Right forelimb (tissue), 1 donor: ENCODE measurements at places on chromosomes 12 and 14.

- no peak for DNase-seq
These were observed 2.1 kb downstream of the NOXRED1 start for GRCh38 chr14:77421201-77421600.

GRCh38 chr14:94009767-94010166, 12.7 kb downstream of the CCDC197 start:
- no peak for DNase-seq

DNA sequence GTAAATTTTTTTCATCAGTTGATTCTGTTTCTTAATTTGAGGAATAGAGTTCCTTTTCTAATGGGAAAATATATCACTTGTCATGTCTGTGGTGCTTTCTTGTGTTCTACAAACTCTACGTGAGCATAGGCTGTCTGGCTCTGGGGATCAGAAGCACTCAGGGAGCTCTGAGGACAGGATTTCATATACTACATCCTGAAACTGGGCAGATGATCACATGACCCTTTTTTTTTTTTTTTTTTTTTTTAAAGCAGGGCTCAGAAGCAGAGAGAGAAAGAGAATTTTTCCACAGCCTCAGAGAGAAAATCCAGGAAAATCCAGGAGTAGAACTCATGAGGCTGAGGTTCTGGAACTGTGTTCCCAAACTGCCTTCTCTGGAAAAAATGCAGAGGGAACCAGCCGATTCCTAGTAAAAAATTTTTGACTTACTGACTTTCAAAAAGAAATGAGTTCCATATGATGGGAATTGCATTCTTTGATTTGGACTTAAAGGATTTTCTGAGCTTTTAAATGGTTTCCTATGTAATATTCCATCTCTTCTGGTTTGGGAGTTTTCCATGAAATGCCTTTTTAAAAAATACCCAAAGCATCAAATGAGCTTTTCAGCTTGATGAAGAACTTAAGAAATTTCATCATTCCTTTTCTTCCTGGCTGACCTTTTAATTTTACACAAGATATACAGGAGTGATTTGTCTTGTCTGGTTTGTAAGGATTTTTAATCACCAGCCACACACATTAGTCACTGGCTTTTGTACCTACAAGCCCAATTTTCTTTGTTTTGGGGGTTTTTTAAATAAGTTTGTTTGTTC, 183.1 kb upstream of the HIF1A start:
- DNase-seq: no peak

DNA sequence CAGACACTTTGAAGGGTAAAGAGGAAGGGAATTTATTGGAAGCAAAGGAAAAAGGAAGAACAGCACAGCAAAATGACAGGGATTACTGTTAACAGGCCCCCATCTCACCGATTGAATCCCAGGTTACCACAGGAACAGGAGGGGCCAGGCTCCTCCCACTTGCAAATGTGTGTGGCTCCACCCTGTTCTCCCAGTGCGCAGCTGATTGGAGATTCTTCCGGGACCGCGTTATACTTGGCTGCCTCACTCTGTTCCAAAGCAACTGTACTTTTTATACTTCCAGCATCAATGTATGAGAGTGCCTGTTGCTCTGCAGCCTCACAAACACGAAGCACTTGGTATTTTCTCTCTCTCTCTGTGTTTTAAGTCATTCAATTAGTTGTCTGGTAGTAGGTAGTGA, 273.6 kb upstream of the MDGA2 start:
- no peak for DNase-seq

GRCh38 chr12:130582286-130582685, 133.8 kb downstream of the RIMBP2 start:
- no peak for DNase-seq

- DNase-seq: no peak
These were observed 48.2 kb downstream of the ATF7 start for GRCh38 chr12:53577941-53578352.

DNA sequence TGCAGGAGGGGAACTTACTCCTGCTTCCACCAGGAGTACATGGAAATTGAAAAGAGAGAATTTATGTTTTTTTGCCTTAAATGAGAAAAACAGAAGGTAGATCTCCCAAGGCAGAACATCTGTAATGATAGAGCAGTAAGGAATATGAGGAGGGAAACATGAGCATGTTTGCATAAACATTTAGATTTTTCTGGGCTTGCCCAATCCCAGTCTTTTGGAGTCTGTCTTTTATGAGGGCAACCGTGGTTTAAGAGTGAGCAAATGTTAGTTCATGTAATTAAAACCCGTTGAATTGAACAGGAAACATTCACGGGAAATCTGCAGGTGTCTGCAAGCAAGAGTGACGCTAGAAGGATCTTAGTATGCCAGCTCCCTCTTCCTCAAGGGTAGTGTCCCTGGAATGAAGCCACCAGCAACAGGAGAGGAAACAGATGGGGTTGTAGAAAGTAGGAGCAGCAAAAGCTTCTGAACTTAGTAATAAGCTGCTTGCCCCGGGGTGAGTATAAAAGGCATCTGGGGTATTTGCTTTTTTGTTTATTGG, 79.3 kb downstream of the ARF6 start:
- DNase-seq: no peak

DNA sequence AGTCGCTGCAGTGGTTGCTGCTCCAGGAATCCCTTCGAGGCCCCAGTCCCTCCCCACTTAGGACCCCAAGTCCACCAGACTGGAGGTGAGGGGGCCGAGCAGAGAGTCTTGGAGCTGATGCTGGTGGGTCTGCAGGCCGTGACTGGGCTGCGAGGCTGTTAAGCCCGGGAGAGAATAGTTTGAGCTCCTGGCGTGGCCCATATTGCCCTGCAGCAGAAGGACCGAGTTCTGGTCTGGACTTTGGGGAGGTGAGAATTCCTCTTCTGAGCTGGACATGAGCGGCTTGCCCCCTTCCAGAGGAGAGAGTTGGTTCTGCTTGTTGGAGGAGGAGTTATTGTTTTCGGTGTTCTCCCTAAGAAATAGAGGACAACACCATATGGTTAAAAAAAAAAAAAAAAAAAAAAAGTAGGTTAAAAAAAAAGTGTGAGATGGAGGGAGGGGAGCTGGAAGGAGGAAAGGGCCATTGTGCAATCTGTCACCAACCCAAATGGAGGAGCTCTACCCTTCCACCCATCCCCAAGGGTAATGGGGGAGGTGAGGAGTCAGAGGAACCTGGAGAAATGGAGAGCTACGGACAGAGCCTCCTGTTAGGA, 3.0 kb downstream of the SIX1 start:
- no peak for DNase-seq

DNA sequence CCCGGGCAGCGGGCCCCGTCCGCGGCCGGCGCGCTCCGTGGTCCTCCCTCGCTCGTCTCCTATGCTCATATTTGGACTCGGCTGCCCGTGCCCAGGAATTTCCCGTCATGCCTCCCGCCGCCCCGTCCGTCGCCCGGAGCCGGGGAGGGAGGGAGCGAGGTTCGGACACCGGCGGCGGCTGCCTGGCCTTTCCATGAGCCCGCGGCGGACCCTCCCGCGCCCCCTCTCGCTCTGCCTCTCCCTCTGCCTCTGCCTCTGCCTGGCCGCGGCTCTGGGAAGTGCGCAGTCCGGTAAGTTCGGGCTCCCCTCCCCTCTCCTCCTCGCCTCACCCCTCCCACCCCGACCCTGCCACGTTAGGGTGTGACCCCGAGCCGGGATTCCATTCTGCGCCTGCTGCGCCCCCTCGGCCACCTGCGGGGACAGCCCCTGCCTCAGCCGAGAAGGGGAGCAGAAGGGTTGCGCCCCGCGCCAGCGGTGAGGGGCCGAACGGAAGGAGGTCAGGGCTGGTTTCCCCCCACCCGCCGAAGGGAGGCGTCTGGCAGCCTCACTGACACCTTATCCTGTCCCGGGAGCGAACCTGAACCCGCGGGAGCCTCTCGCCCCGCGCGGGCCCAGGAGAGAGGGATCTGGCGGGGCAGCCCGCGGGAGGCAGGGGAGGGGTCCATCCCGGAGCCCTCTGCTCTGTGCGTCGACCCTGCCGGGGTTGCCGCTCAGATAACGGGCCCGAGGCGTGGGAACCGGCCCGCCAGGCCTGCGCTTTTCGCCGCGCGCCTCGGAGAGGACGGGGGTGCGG, at the start of gene MSRB3:
MSRB3 (plus strand) TSS at position 108 of the 793 bp plus-strand sequence. CDS start 29,897 bp downstream, outside the sequence.
- peak; percentile 88 for DNase-seq

GRCh38 chr12:123916729-123917128, 55.9 kb downstream of the CCDC92 start:
- DNase-seq: no peak

- no peak for DNase-seq
These were observed 7.8 kb upstream of the ADGRD1 start for GRCh38 chr12:130945786-130946492.

GRCh38 chr14:90383731-90384542, 12.9 kb upstream of the CALM1 start:
- peak; percentile 83 for DNase-seq

DNA sequence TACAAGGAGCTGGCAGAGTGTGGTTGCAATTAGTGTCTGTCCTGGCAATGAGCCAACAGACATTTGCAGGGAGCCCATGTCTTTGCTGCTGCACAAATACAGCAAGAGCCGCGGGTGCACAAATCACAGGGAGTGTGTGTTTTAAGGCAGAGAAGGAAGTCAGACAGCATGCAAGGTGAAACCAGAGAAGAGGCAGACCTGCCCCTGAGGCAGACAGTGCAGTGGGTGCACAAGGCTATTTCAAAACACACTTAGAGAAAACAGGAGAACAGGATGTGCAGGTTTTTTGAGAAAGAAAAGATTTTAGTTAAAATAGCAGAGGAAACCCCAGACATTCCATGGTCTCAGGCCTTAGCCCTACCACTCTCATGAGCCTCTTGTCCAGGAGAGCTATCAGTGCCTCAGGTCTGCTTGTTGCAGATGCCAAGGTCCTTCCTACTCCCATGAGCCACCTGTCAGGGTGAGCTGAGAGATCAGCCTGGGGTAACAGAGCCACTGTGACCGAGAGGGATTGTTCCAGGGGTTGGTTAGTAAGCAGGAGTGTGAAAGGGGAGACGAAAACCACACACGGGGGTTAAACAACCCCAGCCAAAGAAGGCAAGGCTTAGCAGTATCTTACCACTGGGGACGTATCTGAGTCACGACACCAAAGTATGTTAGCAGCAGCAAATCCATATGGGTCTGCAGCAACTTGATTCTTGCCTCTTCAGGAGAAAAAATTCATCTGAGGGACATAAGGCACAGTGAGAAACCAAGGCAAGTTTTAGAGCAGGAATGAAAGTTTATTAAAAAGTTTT, 78.1 kb downstream of the C14orf132 start:
- DNase-seq: peak; percentile 23

- no peak for DNase-seq
These were observed 102.0 kb downstream of the EGLN3 start for GRCh38 chr14:33848706-33849454.

DNA sequence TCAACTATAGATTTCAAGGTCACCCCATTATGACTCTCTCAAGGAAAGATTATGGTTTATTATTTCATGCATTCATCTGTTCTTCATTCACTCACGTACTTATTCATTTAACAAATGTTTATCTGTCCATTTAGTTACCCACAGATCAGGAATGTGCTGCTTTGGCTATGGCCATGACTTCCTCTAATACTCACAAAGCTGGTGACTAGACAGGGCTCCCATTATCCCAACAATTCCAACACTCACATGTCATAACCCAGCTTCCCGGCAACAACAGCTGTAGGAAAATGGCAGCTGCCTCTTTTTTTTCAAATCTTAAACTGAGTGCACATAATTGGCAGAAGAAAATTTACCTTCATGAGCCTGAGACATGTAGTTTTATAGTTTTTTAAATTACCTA, 190.8 kb upstream of the CCDC196 start:
- DNase-seq: no peak

DNA sequence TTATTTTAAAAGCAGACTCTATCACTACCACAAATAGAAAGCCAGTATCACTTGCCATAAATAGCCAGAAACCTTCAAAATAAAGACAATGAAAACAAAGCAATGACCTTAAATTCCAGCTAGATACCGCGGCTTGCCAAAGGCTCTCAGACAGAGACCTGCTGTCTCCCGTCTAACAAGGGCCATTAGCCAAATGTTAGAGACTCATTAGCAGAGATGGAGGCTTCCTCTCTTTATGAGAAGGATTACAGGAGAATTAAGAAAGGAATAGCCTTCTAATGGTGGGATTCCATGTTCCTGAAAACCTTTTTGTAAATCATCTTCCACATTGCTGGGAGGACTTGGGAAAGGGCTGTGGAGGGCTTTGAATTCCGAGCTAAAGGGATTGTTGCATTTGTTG, 206.7 kb downstream of the AACS start:
- DNase-seq: no peak

DNA sequence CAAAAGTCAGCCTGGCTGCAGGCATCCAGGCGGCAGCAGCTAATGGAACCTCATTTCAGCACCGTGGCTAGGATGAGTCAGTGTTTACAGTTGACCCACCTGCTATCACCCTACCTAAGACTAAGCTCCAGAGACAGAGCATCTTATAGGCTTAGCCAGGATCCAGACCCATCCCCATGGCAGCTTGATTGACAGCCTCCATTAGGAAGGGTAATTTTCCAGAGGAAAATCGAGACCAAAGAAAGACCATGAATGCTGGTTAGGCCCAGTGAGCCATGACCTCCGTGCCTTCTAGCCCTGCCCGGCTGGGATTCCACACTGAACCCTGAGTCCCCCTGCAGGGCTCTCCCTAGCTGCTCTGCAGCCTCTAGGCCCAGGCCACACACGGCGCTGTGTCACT, 38.7 kb downstream of the TUNAR start:
- no peak for DNase-seq

GRCh38 chr14:78972440-78972839, 802.3 kb downstream of the NRXN3 start:
- no peak for DNase-seq

GRCh38 chr14:86091811-86092210, 561.9 kb downstream of the FLRT2 start:
- DNase-seq: no peak

DNA sequence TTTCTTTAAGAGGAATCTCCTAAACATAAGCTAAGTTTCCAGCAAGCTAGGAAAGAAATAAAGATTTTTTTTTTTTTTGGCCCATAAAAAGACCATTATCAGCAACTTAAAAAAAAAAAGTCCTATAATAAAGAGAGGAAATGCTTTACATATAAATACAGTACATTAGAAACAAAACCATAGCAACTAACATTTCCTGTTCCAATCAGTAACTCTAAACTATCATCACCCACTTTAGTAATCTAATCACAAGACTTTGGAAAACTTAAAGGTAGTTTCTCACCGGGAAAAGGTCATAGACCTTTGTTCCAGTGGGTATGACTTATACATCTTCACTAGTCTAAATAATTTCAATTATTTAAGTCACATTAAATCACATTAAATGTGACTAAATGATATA, 11.1 kb downstream of the SPTSSA start:
- no peak for DNase-seq

GRCh38 chr12:48782457-48783395, 6.2 kb downstream of the ADCY6 start:
- no peak for DNase-seq
